ENCODE measurements at places on chromosomes 5 and 9. TPM values are rescaled to one million over a fixed set of nuclear protein-coding genes. Genes with fewer than 3 reads are reported as not detected.

The SH3GL2 gene
- not detected for total RNA-seq

The SREK1 gene
- total RNA-seq: 113 TPM

- DNase-seq: no peak
These were observed 51.4 kb downstream of the ALDH7A1 start for GRCh38 chr5:126543660-126544059.

- no peak for DNase-seq
These were observed 592.6 kb upstream of the CDH6 start for GRCh38 chr5:30600892-30601291.

All from omental fat pad (tissue), 4 donors.